NK-92 treated with Interleukin-12 subunit alpha and Interleukin-12 subunit beta, amount 100 ng/mL, for 24 hours (cell line): ENCODE measurements at places on chromosomes 16 and 17.
A peak's percentile ranks its signal among the peaks of the same experiment; 100 is the strongest.

GRCh38 chr16:79008869-79009179 is 591.7 kb downstream of the MAF start:
- DNase-seq: no peak

DNA sequence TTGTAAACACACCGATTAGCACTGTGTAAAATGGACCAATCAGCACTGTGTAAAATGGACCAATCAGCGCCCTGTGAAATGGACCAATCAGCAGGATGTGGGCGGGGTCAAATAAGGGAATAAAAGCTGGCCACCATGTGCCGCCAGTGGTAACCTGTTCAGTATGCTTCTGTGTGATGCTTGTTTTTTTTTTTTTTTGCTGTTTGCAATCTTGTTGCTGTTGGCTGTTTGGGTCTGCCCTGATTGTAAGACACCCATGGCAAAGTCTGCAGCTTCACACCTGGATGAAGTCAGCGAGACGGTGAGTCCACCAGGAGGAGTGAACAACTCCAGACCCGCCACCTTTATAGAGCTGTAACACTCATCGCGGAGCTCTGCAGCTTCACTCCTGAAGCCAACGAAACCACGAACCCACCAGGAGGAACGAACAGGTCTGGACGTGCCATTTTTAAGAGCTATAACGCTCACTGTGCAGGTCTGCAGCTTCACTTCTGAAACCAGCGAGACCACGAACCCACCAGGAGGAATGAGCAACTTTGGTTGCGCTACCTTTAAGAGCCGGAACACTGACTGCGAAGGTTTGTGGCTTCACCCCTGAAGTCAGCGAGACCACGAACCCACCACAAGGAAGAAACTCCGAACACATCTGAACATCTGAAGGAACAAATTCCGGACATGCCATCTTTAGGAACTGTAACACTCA is 85.0 kb upstream of the MED9 start:
- DNase-seq: peak; percentile 61

GRCh38 chr16:49554681-49555080 is 181.1 kb downstream of the C16orf78 start:
- no peak for DNase-seq

DNA sequence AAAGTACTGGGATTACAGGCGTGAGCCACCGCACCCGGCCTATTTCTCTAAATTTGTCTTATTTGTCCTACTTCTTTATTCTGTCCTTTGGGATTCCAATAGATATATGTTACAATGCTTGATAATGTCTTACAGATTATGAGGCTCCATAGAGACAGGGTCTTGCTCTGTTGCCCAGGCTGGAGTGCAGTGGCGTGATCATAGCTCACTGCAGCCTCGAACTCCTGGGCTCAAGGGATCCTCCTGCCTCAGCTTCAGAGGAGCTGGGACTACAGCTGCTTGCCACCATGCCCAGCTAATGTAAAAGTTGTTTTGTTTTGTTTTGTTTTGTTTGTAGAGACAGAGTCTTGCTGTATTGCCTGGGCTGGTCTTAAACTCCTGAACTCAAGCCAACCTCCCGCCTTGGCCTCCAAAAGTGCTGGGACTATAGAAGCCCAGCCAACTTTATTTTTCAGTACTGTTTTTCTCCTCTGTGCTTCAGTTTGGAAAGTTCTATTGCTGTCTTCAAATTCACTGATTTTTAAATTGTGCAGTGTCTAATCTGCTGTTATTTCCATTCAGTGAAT is 10.3 kb downstream of the ANKRD13B start:
- DNase-seq: no peak
